Cardiac septum (tissue), 1 donor: ENCODE measurements at places on chromosomes 5 and 9.

DNA sequence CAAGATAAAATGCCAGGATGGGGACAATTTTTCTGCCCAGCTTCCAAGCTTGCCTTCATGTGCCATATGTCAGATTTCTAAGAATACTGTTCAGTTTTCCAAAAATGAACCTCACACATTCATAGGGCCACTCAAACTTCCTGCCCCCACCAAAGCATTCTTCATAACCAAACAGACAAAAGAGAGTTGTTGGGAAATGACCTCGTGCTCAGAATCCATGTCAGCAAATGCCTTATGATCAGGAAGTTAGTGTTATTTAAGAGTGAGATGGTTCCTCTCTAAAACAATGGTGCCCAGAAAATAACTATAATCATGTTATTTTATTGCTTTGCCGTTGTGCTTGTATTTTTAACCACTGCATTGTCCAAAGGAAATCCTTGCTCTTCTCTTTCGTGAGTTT, 208.2 kb downstream of the ZNF608 start:
- DNase-seq: no peak

GRCh38 chr9:131534721-131535237, 3.7 kb upstream of the UCK1 start:
- no peak for DNase-seq

DNA sequence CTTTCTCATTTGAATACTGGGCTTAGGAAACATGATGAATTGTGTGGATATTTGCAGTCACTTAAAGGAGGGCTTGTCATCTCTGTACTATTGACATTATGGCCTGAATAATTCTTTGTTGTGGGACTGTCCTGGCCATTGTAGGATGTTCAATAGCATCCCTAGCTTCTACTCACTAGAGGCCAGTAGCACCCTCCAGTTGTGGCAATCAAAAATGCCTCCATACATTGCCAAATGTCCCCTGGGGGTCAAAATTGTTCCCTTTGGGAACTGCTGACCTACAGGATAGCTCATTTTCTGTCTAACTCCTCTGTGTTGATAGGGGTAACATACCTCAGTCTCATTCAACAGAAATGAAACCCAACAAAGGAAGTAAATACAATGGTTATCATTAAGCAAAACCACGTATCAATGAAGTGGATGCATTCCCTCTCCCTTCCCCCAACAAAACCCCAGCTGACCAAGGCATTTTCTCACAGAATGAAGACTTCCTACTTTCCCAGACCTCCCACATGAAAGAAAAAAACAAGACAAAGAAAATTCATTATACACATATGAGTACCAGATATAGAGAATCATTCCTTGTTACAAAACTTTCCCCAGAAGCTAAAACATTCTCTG, 18.1 kb downstream of the FYB1 start:
- no peak for DNase-seq

GRCh38 chr5:78025540-78025939, 249.4 kb upstream of the TBCA start:
- DNase-seq: no peak

DNA sequence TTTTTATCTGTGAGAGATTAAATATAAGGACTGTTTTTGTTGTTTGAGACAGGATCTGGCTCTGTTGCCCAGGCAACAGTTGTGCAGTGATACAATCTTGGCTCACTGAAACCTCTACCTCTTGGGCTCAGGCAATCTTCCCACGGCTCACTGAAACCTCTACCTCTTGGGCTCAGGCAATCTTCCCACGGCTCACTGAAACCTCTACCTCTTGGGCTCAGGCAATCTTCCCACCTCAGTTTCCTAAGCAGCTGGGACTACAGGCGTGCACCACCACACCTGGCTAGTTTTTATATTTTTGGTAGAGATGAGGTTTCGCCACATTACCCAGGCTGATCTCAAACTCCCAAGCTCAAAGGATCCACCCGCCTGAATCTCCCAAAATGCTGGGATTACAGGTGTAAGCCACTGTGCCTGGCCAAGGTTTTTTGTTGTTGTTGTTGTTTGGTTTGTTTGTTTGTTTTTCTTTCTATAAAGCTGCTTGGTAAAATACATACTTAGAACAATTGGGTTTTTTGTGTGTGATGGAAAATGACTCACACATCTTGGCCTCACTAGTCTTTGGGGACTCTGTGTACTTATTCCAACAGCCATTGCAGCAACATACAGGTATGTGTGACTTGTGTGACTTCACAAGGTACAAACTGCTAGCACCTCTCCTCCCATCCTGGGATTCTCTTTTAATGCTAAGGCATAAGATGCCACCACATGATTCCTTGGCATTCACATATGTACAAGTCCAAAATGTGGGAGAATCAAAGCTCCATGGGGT, 36.5 kb upstream of the RASA1 start:
- DNase-seq: no peak

- DNase-seq: no peak
Measured at GRCh38 chr9:76571743-76572146, 112.8 kb downstream of the GCNT1 start.

DNA sequence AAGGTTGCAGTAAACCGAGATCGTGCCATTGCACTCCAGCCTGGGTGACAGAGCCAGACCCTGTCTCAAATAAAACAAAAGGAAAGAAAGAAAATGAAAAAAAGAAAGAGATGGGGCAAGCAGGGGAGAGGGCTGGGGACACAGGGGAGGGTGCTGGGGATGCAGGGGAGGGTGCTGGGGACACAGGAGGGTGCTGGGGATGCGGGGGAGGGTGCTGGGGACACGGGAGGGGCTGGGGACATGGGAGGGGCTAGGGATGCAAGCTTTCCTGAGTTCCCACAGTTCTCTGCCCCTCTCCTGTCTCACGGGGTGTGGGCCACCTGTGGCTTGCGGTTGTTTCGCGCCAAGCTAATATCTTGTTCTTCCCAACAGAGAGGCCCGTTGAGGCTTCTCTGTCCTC, 7.2 kb downstream of the PDCD6 start:
- no peak for DNase-seq
